Amygdala (tissue), 56 donors: ENCODE measurements at places on chromosomes 6 and 20.

DNA sequence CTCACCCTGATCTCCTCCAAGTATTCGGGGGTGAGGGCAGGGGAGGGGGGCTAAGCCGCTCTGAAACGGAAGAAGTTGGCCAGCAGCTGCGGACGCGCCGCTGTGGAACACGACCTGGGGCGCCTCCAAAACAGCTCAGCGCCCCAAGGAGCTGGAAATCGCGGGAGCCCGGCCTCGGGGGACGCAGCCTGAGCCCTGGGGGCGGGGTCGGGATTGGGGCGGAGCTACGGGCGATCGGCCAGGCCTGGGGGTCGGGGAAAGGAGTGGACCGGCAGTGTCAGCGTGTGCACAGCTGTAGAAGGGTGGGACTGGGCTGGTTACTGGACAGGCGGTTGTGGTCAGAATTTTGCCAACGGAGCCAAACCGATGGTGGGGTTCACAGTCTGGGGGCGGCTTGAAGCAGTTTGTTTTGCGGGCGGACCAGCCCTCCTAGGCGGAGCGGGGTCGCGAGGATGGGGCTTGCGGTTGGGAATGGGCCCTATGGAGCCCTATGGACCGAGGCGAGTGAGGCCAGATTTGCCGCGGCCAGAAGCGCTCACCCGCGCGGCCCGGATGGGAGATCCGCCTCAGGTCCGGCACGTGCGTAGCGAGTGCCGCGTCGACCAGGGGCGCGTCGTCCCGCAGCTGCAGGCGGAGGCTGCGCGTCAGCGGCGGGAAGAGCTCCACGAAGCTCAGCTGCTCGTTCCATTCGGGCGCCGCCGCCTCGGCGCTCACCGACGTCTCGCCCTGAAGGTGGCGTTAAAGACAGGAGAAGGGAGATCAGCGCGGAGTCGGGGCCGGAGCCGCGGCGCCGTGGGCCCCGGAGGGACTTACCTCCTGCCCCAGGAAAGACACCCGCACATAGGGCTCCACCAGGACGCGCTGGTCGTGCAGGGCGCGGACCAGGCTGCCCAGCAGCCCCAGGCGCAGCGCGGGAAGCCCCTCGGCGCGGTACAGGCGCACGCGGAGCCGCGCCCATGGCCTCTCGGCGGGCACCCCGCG is 14.3 kb upstream of the SPAG4 start:
- DNase-seq = peak; percentile 42

- DNase-seq = no peak
These were observed 172.1 kb upstream of the OLIG3 start for GRCh38 chr6:137666202-137666774.

DNA sequence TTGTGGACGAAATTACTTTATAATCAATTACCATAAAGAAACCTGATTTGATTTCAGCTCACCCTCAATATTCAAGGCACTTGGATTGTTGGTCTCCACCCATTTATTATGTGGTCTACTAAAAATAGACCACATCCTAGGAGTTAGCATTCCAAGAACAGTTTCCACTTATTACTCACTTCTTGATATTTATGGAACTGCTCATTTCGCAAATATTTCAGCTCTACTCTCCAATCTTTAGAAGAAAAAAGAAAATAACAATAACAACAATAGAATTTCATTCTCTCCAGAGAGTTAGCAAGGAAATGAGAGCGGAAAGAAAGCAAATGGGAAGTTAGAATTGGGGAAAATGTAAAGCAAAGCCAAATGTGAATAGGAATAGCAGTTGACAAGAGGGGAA is 26.2 kb upstream of the HDAC2 start:
- no peak for DNase-seq

DNA sequence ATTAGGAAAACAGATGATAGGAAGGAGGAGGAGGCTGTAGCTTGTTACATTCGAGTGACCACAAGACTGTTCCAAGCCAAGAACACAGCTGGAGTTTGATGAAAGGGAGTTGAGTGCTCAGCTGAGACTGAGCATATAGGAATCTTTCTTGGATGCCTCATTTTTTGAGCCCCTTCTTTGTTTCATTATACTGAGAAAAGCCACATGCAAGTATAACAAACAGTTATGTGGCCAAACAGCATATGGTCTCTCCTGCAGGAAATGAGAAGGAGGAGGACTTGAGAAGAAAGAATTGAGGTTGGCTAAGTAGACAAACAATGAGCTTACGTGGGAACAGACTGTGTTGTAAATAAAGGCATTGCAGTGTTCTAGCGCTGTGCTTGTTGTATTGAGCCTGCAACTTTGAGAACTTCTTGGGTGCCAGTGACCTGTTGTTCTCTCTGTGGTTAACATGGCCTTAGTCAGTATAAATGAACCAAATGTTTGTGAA is 78.3 kb downstream of the AKAP7 start:
- no peak for DNase-seq

DNA sequence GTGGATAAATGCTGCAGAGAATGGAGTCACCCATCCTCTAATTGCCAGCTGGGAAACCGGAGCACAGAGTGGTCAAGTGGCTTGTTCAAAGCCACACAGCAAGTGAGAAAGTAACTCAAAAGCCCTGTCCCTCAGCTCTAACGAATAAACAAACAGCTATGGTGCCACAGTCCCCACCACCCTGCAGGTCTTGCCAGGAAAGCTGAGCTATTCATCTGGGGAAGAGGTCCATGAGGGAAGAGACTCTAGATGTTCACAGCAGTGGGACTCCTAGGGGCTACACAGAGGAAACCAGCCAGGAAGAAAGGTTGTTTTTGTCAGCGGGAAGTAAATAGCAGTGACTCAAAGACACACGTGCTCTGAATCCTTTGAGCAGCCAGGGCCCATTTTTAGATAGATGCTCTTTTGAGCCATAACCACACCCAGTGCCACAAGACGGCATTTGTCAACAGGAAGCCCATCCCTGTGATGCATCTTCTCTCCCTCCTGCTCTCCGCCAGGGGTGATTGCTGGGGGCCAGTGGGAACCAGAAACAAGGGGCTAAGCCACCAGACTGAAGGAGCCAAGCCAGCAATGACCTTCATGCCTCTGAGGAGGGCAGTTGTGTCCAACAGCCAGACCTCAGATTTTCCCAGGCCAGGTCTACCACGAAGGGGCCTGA is 32.4 kb upstream of the TCP11 start:
- no peak for DNase-seq
